ENCODE measurements at places on chromosomes 6 and 20.

DNA sequence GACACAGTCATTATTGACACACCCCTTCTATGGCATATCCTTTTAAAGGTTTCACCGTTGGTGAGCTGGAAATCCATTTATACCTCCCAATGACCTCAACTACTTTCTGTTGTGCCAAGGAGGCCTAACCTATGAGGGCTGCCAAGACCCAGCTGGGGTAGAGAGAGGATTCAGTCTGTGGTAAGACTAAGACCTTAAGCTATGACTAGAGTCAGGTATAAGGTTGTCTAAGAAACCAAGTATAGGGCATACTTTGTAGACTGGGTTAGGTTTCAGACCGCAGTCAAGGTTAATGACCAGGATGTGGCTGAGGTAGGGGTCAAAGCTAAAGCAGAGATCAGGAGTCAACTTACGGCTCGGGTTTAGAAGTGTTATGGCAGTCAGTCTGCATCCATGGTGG lies 641.2 kb upstream of the CHD6 start:
- DNase-seq = no peak

GRCh38 chr6:18465410-18466154 lies 78.4 kb downstream of the RNF144B start:
- DNase-seq = no peak

DNA sequence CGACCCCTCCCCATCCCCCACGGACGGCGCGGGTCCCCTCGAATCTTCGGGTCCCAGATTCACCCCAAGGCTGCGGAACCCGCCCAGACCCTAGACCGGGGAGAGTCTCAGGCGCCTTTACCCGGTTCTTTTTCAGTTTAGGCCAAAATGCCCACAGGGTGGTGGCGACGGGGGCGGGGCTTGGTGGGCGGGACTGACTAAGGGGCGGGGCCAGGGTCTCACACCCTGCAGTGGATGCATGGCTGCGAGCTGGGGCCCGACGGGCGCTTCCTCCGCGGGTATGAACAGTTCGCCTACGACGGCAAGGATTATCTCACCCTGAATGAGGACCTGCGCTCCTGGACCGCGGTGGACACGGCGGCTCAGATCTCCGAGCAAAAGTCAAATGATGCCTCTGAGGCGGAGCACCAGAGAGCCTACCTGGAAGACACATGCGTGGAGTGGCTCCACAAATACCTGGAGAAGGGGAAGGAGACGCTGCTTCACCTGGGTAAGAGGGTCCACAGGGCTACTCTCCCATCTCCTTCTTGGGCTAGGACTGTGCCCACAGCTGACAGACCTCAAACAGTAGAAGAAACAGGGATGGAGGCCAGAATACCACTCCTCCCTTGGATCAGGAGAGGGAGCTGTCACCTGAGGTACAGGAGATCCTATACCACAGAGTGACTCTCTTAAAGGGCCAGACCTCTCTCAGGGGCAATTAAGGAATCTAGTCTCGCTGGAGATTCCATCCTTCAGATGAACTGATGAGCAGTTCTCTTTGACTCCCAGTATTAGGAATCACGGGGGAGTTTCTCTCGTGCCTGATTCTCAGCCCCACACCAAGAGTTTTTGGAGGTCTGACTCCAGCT lies 942 bp downstream of the HLA-E start:
- peak; percentile 75 for DNase-seq

- no peak for DNase-seq
Measured at GRCh38 chr6:36593569-36594028, 563 bp upstream of the SRSF3 start.

DNA sequence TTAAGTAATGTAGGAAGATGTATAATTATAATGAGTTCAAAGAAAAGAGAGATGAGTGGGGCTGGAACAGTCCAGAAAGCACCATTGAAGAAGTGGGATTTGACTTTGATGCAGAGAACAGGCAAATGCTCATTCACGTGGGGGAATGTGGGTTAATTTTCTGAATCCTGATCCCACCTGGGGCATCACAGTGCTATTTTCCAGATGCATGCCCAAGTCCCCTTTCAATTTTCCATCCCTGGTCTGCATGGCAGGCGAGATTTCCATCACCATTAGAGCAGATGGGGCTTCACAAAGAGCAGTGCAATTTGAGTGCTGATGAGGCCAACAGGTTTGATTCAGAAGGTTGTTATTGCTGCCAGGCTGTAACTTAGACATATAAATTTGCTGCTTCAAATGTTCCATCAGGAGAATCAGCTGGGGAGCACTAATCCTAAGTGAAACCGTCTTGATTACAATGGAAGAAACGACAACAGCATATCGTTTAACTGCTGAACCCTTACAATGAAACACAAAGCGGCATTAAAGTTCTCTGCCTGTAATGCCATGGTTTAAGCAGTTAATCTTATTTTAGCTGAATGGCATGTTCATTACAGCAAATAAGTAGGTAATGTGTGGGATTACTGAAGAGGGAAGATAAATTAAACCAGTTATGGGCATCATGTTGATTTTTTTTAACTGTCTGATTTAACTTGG lies 45.2 kb downstream of the OSTM1 start:
- no peak for DNase-seq

GRCh38 chr6:142009647-142010046 lies 123.1 kb upstream of the GJE1 start:
- DNase-seq = no peak

- no peak for DNase-seq
Measured at GRCh38 chr6:107741191-107741680, 82.9 kb downstream of the SCML4 start.

- no peak for DNase-seq
Measured at GRCh38 chr6:42168650-42169049, 4.5 kb upstream of the GUCA1A start.

DNA sequence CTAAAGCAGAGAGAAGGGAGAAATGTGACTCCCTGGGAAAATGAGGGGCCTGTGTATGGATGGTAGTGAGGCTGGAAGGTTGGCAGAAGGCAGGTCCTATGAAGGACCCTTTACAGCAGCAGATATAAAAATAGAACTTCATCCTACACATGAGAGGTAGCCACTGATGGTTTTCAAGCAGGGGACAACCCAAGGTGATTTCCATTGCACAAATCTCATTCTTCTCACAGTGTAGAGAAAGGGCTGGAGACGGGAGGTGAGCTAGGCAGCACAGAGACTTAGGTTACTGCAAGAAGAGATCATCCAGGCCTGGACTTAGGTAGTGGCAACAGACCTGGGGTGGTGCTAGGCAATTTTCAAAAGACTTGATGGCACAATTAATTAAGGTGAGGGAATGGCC lies 30.7 kb downstream of the TRAM2 start:
- DNase-seq = no peak

GRCh38 chr20:62577490-62577836 lies 64.8 kb upstream of the SLCO4A1 start:
- DNase-seq = no peak

DNA sequence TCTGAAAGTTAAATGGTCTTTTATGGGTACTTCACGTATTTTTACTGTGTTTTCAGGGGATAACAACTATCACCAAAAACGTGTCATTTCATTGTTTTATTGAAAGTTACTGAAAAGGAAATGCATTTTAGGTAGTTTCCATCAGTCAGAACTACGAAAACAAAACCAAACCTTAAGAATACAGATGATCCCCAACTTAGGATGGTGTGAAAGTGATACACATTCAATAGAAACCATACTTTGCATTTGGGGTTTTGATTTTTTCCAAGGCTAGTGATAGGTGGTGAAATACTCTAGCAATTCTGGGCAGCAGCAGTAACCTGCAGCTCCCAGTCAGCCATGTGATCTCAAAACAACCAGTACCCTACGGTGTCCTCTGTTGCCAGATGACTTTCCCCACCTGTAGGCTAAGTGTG lies 25.9 kb upstream of the EFHC1 start:
- no peak for DNase-seq

DNA sequence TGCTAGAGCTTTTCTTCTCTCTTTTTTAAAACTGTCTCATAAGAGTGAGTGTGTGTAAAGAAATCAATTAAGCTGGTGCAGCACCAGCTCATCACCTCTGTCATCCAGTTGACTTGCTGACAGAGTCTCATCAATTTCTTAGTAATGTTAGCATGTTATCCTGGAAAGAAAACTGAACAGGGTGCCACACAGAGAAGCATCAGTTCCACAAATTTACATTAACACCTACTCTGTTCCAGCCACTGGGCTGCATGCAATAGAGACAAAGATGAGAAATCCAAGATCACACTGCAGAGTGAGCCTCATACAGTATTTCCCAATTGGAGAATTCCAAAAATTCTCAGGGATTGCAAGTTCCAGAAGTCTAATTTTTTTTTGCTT lies 207.0 kb upstream of the CITED2 start:
- no peak for DNase-seq

DNA sequence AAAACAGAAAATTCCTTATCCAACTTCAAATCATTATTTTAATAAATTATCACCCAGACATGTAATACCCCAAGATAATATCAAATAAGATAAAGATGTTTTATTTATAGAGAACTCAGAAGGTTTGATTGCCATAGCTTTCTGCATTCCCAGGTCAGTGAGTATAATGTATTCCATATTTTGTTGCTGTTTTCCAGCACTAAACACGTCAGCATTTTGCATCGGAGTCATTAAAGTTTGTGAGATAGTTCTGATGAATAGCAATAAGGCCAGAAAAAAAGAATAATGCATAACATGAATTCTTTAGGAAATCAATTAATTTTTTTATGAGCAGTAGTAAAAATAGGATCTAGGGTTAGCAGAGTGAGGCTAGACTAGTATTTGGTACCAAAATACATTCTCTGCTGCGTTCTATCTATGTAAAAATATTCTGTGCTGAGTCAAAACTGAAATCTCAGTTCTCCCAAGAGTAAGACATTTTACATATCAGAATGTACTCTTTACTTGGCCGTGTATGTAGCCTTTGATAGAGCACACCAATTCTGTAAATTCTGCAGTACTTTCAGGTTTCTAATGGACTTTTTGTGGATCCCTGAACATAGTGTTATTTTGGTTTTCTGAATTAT lies 269.9 kb upstream of the AGPAT4 start:
- DNase-seq = no peak

DNA sequence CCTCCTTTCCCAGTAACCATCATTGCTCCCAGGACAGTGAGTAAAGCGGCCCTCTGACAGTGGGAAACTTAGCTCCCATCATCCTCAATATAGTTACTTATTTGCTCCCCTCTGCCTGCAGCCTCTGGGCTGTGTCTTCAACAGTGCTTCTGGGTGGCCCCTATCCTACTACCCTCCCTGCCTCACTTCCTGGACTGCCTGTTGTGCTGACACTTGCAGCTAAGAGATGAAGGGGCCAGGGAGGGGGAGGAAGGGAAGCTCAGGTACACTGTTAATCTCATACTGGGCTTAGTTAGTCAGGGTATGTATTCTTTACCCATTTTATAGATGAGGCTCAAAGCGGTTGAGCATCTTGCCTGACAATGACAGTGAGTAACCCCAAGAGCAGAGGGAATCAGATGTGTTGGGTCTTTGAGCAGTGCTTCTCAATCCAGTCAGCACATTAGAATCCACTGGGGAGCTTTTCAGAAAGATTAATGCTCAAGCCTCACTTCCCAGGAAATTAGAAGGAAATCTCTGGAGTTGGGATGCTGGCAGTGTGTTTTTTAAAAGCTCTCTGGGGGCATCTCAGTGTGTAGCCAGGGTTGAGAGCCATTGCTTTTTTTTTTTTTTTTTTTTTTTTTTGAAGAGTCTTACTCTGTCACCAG lies 27.1 kb upstream of the KCNK5 start:
- DNase-seq = no peak

- no peak for DNase-seq
Measured at GRCh38 chr6:109373331-109373730, 8.9 kb downstream of the CD164 start.

- no peak for DNase-seq
Measured at GRCh38 chr6:27867051-27867944, 44.9 kb downstream of the OR2B2 start.

GRCh38 chr6:76644231-76644630 lies 571.8 kb upstream of the IMPG1 start:
- DNase-seq = no peak

GRCh38 chr6:41426888-41427641 lies 91.7 kb downstream of the NCR2 start:
- DNase-seq = no peak

DNA sequence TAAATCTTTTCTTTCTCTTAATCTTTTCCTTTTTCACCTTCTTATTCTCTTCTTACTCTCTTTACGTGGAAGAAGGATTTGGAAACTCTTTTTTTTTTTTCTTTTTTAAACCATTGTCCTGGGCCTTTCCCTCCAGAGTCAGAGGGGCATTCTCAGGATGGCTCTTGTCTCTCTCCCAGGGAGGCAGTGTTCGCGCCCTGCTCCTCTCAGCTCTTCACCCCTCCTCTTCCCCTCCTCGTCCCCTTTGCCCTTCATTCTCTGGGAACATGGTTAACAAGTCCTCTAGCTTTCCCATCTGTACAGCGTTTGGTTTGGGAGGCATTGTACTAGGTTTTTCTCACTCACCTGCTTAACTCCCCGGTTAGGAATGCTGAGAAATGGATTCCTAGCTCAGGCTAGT lies 52.0 kb upstream of the TFB1M start:
- no peak for DNase-seq

GRCh38 chr6:11282875-11283274 lies 50.4 kb upstream of the NEDD9 start:
- no peak for DNase-seq

DNA sequence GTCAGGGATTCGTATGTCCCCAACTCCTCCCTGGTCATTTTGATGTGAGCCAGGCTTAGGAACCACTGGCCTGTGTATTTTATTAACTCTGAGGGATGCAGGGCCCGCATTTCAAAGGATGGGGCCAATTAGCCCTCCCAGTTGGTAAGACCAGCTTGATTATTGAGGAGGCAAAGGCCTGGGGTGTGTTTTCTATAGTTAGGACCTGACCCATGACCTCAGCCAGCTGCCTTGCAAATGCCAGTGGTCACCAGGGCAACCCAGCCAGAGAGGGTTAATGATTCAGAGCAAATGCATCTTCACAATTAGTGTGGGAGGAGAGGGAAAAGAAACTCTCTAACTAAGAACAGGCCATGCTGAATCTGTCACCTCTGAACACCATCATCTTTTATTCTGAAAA lies 835.4 kb downstream of the MAFB start:
- no peak for DNase-seq

DNA sequence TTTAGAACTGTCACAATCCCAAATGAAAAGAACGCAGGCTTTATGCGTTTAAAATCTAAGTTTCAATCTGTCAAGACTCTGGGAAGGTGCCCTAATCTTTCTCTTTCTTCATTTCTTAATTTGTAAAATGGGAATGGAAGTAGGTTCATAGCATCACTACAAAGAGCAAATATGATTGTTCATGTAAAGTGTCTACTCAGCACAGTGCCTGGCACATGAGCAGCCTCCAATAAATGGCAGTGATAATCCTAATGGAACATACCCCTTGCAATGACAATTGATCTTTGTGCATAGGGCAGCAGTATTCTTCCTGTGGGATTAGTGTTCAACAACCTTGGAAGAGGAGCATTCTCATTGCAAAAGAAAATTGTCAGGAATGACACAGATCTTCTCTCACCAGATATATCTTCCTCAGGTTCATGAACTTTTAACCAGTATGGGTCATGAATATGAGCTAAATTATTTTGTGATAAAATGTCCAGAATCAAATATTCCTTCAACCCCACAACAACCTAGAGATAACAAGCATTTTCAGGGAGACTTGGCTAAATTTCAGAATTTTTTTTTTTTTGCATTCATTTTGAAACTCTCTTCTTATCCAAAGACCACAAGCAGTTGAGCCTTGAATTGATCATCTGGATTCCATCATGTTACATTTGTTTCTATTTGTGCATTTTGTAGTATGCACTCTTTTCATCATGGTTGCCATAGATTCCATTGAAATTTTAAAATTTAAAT lies 149.1 kb downstream of the TBX18 start:
- no peak for DNase-seq

GRCh38 chr6:157496534-157497095 lies 115.6 kb downstream of the ZDHHC14 start:
- no peak for DNase-seq

- DNase-seq = no peak
Measured at GRCh38 chr6:14037402-14038277, 79.9 kb upstream of the CD83 start.

All from activated gamma-delta T cell treated with anti-CD3 and anti-CD28 coated beads, Interleukin-2, amount 50 U/mL, for 16 hours (primary cell).